ENCODE measurements at places on chromosomes 1 and 21.

- H3K36me3 ChIP-seq = no peaks in the 10 kb centered on the region
- H3K27me3 ChIP-seq = no peaks in the 10 kb centered on the region
- H3K27ac ChIP-seq = no peak overlapping the region
- peaks cover 10% of the 10 kb centered on the region for H3K4me1 ChIP-seq
- no peak overlapping the region for H3K4me3 ChIP-seq
Measured at GRCh38 chr21:16007943-16008342, 278.2 kb downstream of the USP25 start.

- H3K4me3 ChIP-seq = no peak overlapping the region
- DNase-seq = no peak
Measured at GRCh38 chr1:16122350-16122881, 33.5 kb downstream of the EPHA2 start.

DNA sequence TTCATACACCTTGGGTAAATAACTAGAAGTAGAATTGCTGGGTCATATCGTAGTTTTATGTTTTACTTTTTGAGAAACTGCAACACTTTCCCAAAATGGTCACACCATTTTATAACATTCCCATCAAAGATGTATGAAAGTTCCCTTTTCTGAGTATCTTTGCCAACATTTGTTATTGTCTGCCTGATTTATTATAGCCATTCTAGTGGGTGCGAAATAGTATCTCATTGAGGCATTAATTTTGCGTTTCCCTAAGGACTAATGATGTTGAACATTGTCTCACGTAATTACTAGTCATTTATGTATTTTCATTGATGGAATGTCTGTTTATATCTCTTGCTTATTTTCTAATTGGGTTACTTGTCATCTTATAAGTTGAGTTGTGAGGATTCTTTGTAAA, 3.4 kb downstream of the PRKAA2 start:
- H3K27ac ChIP-seq = no peak overlapping the region
- H3K36me3 ChIP-seq = no peaks in the 10 kb centered on the region
- H3K4me3 ChIP-seq = no peak overlapping the region

- H3K36me3 ChIP-seq = no peaks in the 10 kb centered on the region
- no peaks in the 10 kb centered on the region for H3K27me3 ChIP-seq
- no peak overlapping the region for H3K27ac ChIP-seq
- H3K4me3 ChIP-seq = no peak overlapping the region
- no peaks in the 10 kb centered on the region for H3K4me1 ChIP-seq
Measured at GRCh38 chr1:78855258-78855657, 151.3 kb downstream of the ADGRL4 start.

- H3K27ac ChIP-seq = no peak overlapping the region
- H3K27me3 ChIP-seq = no peaks in the 10 kb centered on the region
- H3K4me1 ChIP-seq = no peaks in the 10 kb centered on the region
- DNase-seq = no peak
Measured at GRCh38 chr21:46374761-46375389, 50.9 kb downstream of the PCNT start.

- H3K27me3 ChIP-seq = no peaks in the 10 kb centered on the region
- H3K27ac ChIP-seq = no peak overlapping the region
- DNase-seq = no peak
- H3K36me3 ChIP-seq = no peaks in the 10 kb centered on the region
- no peak overlapping the region for H3K4me3 ChIP-seq
Measured at GRCh38 chr1:203596673-203597210, 29.9 kb upstream of the ATP2B4 start.

GRCh38 chr1:15574741-15575140, 10.1 kb downstream of the AGMAT start:
- H3K4me1 ChIP-seq = peaks cover 11% of the 10 kb centered on the region
- DNase-seq = no peak
- no peak overlapping the region for H3K27ac ChIP-seq
- no peak overlapping the region for H3K4me3 ChIP-seq

DNA sequence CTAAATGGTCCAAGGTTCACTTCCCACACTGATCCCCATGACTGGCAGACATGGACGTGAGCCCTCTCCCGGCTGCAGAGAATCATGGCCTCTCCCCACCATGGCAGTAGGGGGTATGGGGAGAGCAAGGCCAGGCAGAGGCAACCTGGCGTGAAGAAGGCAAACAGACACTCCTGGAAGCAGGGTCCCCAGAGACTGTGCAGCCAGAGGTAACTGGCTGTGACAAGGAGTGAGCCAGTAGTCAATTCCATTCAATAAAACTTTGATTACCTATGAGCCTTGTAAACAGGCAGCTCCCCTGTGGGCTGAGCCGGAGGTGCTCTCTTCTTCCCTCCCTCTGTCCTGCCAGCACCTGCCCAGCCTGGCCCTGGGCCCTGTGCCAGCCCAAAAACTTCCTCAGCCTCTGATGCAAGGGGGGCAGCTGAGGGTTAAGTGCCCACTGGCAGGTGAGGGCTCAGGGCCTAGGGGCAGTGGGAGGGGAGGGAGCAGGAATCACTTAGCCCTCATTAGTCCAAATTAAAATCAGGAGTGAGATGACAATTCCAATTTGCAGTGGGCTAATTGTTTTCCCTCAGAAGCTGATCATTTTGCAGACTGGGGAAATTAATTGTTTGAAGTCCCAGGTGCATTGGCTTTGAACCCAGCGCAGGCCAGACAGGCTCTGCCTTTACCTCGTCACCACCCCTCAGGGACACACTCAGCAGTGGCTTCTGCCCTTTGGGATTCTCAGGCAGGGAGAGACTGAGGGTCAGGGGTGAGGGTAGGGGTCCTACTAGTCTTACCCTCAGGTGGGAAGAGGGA, 35.6 kb downstream of the LRRN2 start:
- no peaks in the 10 kb centered on the region for H3K4me1 ChIP-seq
- no peak overlapping the region for H3K4me3 ChIP-seq
- no peak for DNase-seq
- peaks cover 22% of the 10 kb centered on the region for H3K27me3 ChIP-seq

GRCh38 chr1:171313319-171313834, 606 bp upstream of the FMO4 start:
- peaks cover 8% of the 10 kb centered on the region for H3K4me1 ChIP-seq
- no peak overlapping the region for H3K4me3 ChIP-seq
- H3K36me3 ChIP-seq = no peaks in the 10 kb centered on the region
- H3K27me3 ChIP-seq = no peaks in the 10 kb centered on the region
- no peak for DNase-seq

- H3K4me1 ChIP-seq = peaks cover 64% of the 10 kb centered on the region
- peak overlapping the region; percentile 20 for H3K4me3 ChIP-seq
- peak; percentile 76 for DNase-seq
- H3K36me3 ChIP-seq = no peaks in the 10 kb centered on the region
- H3K27ac ChIP-seq = peak overlapping the region; percentile 45
- H3K27me3 ChIP-seq = peaks cover 4% of the 10 kb centered on the region
Measured at GRCh38 chr1:37723390-37724078, 31.2 kb downstream of the CDCA8 start.

GRCh38 chr1:113517983-113518382, 127.7 kb downstream of the MAGI3 start:
- no peak overlapping the region for H3K4me3 ChIP-seq
- no peak for DNase-seq
- no peaks in the 10 kb centered on the region for H3K27me3 ChIP-seq
- peaks cover 51% of the 10 kb centered on the region for H3K4me1 ChIP-seq

- no peaks in the 10 kb centered on the region for H3K27me3 ChIP-seq
- no peaks in the 10 kb centered on the region for H3K36me3 ChIP-seq
- no peaks in the 10 kb centered on the region for H3K4me1 ChIP-seq
- H3K4me3 ChIP-seq = no peak overlapping the region
- no peak for DNase-seq
Measured at GRCh38 chr1:64526312-64526711, 56.4 kb downstream of the CACHD1 start.

DNA sequence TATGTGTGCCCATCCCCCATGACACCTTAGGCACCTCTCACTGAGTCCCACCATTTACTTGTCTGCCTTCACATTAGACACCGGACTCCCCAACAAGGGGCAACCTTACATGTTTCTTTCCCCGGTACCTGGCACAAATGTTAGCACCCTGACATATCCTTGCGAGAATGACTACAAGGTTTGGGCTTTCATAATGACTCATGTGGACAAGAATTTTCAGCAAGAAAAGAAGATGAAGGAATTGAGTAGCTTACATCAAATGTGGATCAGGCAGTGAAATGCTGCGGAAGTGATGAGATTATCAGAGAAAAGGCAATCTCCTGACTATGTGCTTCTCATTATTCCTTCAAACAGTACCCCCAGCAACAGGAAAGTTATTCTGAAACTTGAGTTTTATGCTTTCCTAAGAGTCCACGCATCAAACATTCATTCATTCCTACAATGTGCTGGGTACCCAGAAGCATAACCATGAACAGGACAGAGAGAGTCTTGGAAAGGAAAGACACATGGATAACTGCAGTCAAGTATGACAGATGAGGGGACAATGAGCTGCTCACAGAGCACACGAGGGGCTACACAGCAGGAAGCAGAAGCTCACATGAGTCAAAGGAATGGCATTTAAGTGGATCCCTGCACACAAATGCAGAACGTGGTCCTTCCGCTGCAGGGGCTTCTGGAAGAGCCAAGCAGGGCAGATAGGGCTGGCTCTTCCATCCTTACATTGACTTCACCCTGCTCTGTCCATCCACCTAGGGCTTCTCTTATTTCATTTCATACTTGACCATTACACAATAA, 112.1 kb downstream of the PCNX2 start:
- H3K4me1 ChIP-seq = no peaks in the 10 kb centered on the region
- no peak for DNase-seq
- H3K27me3 ChIP-seq = no peaks in the 10 kb centered on the region
- no peak overlapping the region for H3K27ac ChIP-seq
- no peaks in the 10 kb centered on the region for H3K36me3 ChIP-seq

DNA sequence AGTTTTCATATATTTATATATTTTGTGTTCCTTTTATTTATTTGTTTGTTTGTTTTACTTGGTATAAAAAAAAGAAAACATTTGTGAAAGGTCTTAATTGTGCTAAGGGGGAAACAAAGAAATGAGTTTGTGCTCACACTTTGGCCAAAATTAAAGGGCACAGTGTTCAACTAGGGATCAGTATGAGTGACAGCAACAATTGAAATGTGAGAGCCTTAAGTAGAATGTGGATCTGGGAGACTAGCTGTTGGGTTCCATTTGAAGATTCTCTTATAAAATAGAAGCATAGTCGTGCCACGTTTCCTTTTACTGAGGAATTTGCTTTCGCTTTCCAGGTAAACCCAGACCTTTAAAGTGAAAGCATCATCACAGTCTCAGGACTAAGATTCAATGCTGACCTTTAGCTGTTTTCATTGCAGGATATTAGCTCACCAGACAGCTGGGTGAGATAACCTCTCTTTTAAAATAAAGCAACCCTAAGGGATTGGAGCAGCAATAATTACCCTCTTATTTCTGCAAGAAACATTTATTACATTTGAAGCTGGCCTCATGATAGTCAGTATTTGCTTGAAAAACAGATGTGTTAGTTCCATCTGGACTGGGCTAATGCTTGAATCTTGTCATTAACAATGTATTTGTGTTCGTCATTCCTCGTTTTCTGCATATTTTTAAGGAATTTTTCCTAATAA, 37.1 kb upstream of the CD55 start:
- no peak for DNase-seq
- H3K4me1 ChIP-seq = peaks cover 6% of the 10 kb centered on the region
- H3K4me3 ChIP-seq = no peak overlapping the region
- H3K27me3 ChIP-seq = no peaks in the 10 kb centered on the region
- H3K27ac ChIP-seq = no peak overlapping the region

DNA sequence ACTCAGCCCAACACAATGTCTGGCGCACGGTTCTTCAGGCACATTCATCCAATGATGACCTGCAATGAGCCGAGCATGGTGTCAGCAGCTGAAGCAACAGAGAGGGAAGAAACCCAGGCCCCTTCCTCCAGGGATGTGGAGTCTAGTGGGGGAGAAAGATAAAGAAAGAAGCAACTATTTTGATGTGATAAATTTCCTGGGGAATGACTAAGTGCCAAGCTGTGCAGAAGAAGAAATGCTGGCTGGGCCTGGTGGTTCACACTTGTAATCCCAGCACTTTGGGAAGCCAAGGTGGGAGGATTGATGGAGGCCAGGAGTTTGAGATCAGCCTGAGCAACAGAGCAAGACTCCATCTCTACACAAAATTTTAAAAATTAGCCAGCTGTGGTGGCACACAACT, 561.8 kb downstream of the KIF26B start:
- no peaks in the 10 kb centered on the region for H3K4me1 ChIP-seq
- no peak for DNase-seq
- no peak overlapping the region for H3K4me3 ChIP-seq
- H3K27me3 ChIP-seq = no peaks in the 10 kb centered on the region

GRCh38 chr1:51624855-51625254, 8.0 kb downstream of the OSBPL9 start:
- no peak overlapping the region for H3K27ac ChIP-seq
- no peaks in the 10 kb centered on the region for H3K36me3 ChIP-seq
- DNase-seq = no peak
- H3K4me1 ChIP-seq = peaks cover 36% of the 10 kb centered on the region
- H3K27me3 ChIP-seq = no peaks in the 10 kb centered on the region

DNA sequence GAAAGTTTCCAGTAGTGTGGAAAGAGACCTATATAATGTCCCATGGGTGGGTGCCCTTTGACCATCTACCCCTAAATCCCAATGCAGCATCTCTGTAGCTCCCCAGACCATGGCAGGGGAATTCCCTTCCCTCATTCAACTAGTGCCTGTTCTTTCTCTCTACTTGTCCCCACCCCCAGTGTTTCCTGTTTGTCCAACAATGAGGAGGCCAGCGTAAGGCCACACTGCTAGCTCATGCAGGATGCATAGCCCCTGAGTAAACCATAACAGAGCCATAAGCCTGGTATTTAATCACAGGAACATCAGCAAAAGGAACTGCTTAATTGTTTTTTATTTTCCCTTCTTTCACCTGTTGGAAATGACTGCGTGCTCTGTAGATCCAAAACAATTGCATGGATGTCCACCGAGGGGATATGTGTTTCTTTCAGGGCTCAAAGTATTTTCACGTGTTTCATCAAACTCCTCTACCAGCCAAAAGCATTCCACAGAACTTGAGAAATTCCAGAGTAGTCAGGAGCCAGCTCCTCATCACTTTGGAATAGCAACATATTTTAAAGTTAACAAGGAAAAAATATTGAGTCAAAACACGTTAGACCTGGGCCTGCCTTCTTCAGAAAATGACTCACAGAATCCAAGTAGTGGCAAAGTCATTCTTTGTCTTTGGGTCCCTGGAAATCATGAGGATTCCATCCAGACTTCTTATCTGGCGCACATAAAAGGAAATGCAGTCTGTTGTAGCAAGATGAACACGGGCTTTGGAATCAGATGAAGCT, 162.5 kb upstream of the SGIP1 start:
- H3K27me3 ChIP-seq = no peaks in the 10 kb centered on the region
- H3K4me1 ChIP-seq = no peaks in the 10 kb centered on the region
- H3K36me3 ChIP-seq = no peaks in the 10 kb centered on the region
- no peak overlapping the region for H3K27ac ChIP-seq
- H3K4me3 ChIP-seq = no peak overlapping the region

- peaks cover 72% of the 10 kb centered on the region for H3K4me1 ChIP-seq
- H3K27ac ChIP-seq = peak overlapping the region; percentile 95
Measured at GRCh38 chr1:2208309-2209239, 14.0 kb upstream of the FAAP20 start.

DNA sequence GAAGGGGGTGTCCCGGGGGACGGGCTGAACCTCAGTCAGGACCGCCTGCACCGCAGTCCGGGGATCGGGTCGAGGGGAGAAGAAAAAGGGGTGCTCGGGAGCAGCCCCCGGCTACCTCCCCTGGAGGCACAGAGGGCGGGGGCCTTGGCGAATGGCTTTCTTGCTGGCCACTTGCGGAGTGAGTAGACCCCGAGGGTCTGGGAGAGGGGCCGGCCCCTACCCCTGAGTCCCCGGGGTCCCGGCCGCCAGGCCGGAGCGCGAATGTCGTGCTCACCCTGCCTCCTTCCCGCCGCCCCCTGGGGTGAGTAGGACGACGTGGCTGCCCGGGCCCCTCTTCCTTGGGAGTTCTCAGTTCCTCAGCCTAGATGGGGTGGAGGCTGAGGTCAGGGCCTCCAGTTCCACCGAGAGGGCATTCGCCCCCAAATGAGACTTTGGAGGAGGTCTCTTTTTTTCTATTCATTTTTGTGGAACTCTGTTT, 113.0 kb downstream of the OSBPL9 start:
- DNase-seq = no peak
- peak overlapping the region; percentile 88 for H3K27ac ChIP-seq
- H3K4me3 ChIP-seq = peak overlapping the region; percentile 89
- H3K27me3 ChIP-seq = no peaks in the 10 kb centered on the region
- peaks cover 58% of the 10 kb centered on the region for H3K4me1 ChIP-seq

All from HepG2 (cell line).